ENCODE measurements at places on chromosomes 13 and 19. TPM values are rescaled to one million over a fixed set of nuclear protein-coding genes. Genes with fewer than 3 reads are reported as not detected.

DNA sequence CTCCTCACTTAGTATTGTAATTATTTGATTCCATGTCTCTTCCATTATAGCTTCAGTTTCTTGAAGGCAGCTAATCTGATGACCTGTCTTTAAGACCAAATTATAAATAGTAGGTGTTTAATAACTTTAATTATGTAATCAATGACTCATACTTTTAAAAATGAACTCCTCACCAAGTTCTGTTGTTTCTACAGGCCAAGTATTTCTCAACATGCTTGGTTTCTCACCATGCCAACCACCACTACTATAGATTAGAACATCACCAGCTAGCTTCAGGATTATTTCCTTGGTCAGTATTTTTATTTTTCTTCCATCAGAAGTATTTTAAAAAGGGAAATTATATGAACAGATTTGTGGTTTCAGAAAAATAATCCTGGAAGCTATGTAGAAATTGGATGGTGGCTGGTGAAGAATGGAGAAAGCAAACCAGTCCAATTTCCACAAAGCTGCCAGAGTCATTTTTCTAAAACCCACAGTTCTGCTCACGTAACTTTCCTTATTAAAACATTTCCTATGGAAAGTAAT, 237.7 kb upstream of the DACH1 start:
- H3K27me3 ChIP-seq: no peaks in the 10 kb centered on the region
- no peaks in the 10 kb centered on the region for H3K4me1 ChIP-seq
- no peak overlapping the region for H3K27ac ChIP-seq
- no peak for DNase-seq
- H3K4me3 ChIP-seq: no peak overlapping the region

GRCh38 chr13:87778128-87778527, 107.0 kb downstream of the SLITRK5 start:
- no peaks in the 10 kb centered on the region for H3K36me3 ChIP-seq
- no peak overlapping the region for H3K4me3 ChIP-seq
- H3K4me1 ChIP-seq: no peaks in the 10 kb centered on the region
- no peak overlapping the region for H3K27ac ChIP-seq
- DNase-seq: no peak

- no peak overlapping the region for H3K27ac ChIP-seq
- H3K27me3 ChIP-seq: no peaks in the 10 kb centered on the region
- no peaks in the 10 kb centered on the region for H3K4me1 ChIP-seq
- no peaks in the 10 kb centered on the region for H3K36me3 ChIP-seq
- no peak overlapping the region for H3K4me3 ChIP-seq
- no peak for DNase-seq
These were observed 28.9 kb upstream of the POSTN start for GRCh38 chr13:37627428-37627827.

DNA sequence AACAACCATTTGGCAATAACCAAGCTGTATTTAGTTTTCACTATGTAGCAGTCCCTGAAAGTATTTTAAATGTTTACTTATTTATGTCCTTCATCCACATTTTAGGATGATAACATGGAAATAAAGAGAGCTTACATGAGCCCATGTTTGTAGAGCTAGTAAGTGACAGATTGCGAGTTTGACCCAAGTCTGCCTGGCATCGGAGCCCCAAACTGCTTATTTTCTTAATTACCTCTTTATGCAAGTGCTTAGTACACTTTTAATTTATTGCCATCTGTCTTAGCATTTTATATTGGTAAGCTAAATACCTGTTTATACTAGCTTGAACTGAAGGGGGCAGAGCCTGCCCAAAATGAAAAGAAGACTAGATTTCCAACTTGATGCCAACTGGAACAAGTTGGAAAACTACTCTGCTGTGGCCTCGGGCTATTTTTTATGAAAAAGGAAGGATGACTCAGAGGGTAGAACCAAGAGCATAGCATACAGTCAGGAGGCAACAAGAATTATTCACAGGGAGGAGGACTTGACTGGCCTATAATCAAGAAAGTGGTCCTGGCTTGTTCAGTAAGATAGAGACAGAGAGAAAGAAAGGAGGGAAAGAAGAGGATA, 150.2 kb downstream of the NDFIP2 start:
- H3K4me1 ChIP-seq: no peaks in the 10 kb centered on the region
- H3K27ac ChIP-seq: no peak overlapping the region
- no peaks in the 10 kb centered on the region for H3K27me3 ChIP-seq
- H3K36me3 ChIP-seq: no peaks in the 10 kb centered on the region
- no peak for DNase-seq

DNA sequence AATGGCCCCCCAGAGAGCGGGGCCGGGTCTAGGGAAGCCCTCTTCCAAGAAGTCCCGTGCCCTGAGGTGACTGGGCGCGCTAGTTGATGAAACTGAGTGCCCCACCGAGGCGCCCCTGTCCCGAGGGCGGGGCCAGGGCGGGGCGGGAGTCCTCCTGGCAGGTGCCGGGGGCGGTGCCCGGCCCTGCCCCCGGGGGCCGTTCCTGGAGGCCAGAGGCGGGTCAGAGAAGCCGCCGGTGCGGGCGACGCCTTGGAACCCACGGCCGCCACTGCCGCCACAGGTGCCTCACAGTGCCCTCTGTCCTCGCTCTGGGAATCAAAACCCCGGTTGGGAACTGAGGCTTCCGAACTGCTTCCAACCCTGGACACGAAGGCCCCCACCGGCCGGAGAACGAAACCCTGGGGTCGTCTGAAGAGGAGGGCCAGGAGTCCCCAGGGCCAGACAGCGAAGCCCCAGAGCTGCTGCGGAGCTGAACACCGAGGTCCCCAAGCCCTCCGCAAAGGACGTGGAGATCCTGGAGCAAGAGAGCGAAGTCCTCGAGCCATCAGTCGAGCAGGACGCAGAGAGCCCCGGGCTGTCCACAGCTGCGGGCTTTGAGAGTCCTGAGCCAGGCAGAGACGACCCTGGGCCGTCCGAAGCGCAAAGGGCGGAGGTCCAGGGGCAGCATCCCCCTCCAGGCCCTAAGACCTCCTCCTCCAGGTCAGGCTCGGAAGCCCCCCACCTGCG, at the start of gene MISP3:
Gene MISP3 (plus strand): TSS at position 252 of the 726 bp plus-strand sequence. CDS start 524 bp downstream, outside the sequence.
- peak within 1 kb of the TSS; percentile 68 for H3K27ac ChIP-seq
- no peaks in the 10 kb centered on the region for H3K36me3 ChIP-seq
- no peaks in the 10 kb centered on the region for H3K27me3 ChIP-seq
- H3K4me1 ChIP-seq: peaks cover 48% of the 10 kb centered on the region
- H3K4me3 ChIP-seq: peak within 1 kb of the TSS; percentile 55
- peak; percentile 62 for DNase-seq

DNA sequence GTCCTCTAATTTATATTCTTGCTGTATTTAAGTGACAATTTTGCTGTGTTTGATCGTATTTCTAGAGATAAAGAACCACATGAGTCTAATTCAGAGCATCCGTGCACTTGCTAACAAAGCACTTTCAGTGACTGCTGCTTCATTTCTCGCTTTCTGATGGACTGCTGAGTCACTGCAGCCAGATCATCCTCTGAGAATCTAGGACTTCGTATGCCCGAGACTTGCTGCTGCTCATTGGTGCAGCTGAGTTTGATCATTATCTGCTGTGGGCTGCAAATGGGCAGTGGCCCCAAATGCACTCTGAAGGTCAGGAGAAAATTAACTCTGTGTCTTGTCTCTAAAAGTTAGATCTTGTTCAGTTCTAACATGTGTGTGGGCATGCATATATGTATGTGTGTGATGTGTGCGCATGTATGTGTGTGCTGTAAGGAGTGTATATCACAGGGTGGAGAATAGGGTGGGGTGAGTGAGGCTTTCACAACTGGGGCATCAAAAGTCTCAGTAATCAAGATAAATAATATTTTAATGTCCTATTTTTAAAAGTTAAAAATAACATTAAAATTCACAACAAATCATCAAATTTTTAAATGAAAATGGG, 342.6 kb downstream of the MTUS2 start:
- H3K27ac ChIP-seq: no peak overlapping the region
- DNase-seq: no peak
- H3K4me3 ChIP-seq: no peak overlapping the region
- no peaks in the 10 kb centered on the region for H3K4me1 ChIP-seq
- H3K36me3 ChIP-seq: no peaks in the 10 kb centered on the region

PCDH20 gene
- polyA plus RNA-seq: not detected

ZNF225 gene
- 1.9 TPM for polyA plus RNA-seq

CCDC70 gene
- not detected for polyA plus RNA-seq

Measured in K562 (cell line).